ENCODE measurements at places on chromosomes 2 and 18.

DNA sequence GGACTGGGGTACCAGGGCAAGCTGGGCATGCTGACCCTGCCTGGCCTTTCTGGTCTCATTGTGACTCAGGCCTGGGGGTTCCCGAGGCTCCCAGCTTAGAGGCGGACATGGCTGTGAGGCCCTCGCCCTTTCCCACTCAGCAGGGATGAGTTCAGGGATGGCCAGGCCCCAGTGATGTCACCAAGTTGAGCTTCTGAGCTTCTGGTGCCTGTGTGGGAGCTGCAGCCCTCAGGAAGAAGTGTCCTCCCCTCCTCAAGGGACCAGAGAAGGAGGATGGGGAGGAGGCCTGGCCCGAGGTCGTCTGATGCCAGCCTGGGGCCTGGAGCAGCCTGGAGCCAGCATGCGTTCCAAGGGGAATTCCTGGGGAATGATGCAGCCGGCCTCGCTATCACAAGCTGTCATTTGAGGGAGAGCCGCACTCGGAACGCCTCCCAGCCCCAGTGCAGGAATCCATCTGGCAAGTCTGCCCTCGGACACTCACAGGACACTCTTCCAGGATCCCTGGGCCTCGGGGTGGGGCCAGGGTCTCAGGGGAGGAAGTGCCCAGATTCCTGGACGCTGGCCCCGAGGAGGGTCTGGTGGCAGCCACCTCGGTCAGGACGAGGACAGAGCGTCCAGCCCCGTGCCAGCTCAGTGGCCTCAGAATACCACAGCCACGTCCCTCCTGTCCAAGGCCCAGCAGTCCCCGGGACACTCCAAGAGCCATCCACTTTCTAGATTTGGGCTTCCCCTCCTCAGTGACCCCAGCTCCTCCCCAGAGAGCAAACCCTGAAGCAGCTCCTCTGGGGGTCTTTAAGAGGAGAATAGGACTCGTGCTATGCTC lies 61.2 kb upstream of the GPC1 start:
- H3K4me3 ChIP-seq = no peak overlapping the region
- peaks cover 16% of the 10 kb centered on the region for H3K27me3 ChIP-seq
- H3K27ac ChIP-seq = no peak overlapping the region
- peak; percentile 26 for DNase-seq
- H3K4me1 ChIP-seq = peaks cover 21% of the 10 kb centered on the region
- no peaks in the 10 kb centered on the region for H3K36me3 ChIP-seq

DNA sequence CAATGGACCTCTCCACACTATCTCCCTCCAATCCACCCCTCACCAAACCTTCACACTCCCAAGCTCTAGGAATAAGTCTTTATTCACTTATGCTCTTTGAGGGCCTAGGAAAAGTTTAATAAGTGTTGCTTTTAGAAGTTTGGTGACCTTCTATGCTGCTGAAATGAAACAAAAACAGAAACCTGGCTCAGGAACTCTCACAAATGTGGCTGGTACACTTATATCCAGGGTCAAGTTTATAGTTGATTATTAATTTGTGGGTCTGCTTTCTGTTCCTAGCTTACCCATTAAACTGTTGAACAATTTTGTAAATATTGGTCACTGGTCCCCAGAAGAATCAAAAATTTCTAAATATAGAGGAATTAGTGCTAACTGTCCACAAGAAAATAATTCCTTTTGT lies 14.2 kb upstream of the ANKRD44 start:
- H3K27ac ChIP-seq = no peak overlapping the region
- H3K27me3 ChIP-seq = no peaks in the 10 kb centered on the region
- H3K4me3 ChIP-seq = no peak overlapping the region
- H3K4me1 ChIP-seq = no peaks in the 10 kb centered on the region
- no peaks in the 10 kb centered on the region for H3K36me3 ChIP-seq
- DNase-seq = no peak

DNA sequence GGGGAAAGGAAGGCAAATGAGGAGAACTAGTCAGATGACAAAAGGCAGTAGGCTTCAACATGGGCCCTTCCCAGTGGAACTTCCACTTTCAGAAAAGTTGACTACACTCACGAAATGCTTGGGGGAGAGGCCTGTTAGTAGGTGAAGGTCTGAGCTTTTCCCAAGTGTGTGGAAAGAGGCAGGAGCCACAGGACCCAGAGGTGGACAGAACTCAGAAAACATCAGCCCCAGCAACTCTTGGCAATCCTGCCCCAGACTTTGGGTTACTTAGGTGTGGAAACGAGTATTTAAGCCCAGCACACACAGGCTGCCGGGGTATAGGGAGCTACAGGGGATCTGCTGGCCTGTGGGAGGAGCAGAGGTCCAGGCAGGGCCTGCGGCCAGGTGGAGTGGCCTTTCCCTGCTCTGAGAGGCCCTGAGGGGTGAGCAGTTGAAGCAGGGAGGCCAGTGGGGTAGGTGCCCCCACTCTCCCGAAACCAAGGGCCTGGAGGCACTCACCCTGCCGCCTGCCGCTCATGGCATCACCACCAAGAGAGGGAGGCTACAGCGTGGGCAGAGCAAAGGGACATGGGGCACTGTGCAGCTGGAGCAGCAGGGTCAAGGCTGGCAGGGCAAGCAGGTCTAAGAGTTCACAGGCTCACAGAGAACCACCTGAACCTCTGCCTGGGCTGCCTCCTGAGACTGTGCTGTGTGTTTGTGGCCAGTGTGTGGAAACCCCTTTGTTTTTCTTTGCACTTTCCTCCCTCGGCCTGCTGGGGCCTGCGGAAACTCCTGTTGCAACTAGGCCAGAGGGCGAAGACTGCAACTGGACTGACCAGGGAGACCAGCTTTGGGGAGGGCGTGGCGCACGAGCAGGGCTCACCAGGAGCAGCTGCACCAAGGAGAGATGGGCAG lies 130.7 kb upstream of the SERTAD2 start:
- DNase-seq = no peak
- no peak overlapping the region for H3K4me3 ChIP-seq
- H3K27me3 ChIP-seq = no peaks in the 10 kb centered on the region
- peaks cover 31% of the 10 kb centered on the region for H3K4me1 ChIP-seq
- H3K36me3 ChIP-seq = no peaks in the 10 kb centered on the region

GRCh38 chr2:102891296-102891695 lies 129.5 kb downstream of the TMEM182 start:
- DNase-seq = no peak
- no peak overlapping the region for H3K4me3 ChIP-seq
- H3K4me1 ChIP-seq = no peaks in the 10 kb centered on the region
- no peaks in the 10 kb centered on the region for H3K36me3 ChIP-seq
